ENCODE measurements at places on chromosomes 2 and 18.

DNA sequence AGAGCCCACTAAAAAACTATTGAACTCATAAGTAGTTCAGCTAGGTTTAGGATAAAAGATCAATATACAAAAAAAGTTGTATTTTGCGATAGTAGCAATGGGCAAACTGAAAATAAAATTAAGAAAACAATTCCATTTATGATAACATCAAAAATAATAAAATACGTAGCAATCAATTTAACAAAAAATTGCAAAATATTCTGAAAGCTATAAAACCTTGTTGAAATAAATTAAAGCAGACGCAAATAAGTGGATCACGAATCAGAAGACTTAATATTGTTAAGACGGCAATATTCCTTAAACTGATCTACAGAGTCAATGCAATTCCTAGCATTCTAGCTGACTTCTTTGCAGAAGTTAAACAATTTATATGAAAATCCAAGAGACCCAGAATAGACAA lies 24.5 kb downstream of the ABCB11 start:
- DNase-seq = no peak

DNA sequence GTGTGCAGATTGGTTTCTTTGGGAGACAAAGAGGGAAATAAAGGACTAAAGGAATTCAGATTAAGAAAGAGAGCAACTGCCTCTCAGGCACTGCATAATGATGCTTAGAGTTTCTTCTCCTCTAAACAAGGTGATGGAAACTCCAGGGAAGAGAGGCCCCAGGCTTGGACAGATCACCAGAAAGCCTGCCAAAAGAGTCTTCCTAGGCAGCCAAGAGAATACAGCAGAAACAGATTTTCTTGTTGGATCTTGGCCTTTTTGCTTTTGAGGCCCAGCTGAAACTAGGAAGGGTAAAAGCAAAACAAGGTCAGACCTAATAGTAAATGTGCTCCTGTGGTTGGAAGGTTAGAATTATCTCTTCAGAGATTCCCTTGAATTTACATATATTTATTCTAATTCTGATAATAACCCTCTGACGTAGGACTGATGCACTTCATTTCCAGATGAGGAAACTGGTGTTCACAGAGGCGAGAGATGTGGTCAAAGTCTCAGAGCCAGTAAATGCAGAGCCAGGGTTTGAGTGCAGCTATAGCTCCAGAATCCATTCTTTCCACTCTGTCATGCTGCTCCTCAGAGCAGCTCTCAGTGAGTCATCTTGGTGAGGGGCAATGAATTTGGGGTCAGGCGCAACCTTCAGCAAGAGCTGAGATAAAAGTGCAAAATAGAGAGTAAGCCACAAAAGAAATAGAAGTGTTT lies 142.3 kb upstream of the FBXO11 start:
- peak; percentile 78 for DNase-seq

DNA sequence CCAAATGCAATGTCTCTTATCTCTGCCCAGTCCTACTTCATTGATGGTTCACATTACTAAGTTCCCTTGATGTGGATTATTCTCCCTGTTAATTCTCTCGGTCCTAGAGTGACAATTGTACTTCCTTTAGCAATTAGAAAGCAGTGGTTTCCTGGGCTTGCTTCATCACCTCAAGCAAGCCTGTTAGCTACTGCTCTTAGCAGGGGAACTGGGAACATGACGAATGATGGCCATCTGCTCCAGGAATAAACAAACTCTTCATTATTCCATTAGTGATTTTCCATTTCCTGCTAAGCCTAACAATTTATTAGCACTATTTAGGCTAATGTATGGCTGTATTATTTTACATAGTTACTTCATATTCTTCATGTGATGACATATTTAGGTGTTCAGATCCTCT lies 331.8 kb downstream of the MTX2 start:
- DNase-seq = no peak

GRCh38 chr2:175877845-175878544 lies 124.1 kb downstream of the LNPK start:
- peak; percentile 5 for DNase-seq

DNA sequence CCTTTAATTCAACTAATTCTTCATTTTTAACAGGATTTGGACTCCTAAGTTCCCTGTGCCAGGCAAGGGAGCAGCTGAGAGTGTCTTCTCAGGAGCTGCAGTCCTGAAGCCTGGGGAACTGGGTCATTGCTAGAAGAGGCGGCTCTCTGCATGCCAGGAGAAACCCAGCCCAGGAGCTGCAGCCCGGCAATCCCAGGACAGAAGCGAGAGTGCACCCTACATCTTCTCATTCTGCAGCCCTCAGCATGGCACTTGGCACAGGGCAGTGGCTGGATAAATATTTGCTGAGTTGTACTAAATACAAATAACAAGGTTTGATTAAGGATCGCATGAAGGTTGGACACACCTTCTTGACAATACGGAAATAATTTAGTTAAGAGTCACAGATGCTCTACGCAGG lies 244.9 kb upstream of the PXDN start:
- DNase-seq = no peak

- DNase-seq = no peak
Measured at GRCh38 chr2:226715347-226715990, 84.2 kb downstream of the IRS1 start.

DNA sequence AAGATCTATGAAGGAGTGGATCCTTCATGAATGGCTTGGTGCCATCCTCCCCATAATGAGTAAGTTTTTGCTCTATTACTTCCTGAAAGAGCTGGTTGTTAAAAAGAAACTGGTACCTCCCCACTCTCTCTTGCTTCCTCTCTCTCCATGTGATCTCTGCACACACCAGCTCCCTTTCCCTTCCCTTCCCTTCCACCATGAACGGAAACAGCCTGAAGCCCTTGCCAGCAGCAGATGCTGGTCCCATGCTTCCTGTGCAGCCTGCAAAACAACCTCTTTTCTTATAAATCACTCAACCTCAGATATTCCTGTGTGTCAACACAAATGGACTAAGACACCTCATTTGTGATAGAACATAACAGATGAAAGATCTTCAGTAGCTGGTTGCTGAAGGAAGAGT lies 303.5 kb upstream of the ACVR2A start:
- DNase-seq = no peak

- DNase-seq = no peak
Measured at GRCh38 chr2:102033750-102034682, 42.3 kb downstream of the IL1R2 start.
